ENCODE measurements at places on chromosomes 16 and 17.

- no peak for DNase-seq
These were observed 60.1 kb downstream of the SRCIN1 start for GRCh38 chr17:38545531-38546225.

DNA sequence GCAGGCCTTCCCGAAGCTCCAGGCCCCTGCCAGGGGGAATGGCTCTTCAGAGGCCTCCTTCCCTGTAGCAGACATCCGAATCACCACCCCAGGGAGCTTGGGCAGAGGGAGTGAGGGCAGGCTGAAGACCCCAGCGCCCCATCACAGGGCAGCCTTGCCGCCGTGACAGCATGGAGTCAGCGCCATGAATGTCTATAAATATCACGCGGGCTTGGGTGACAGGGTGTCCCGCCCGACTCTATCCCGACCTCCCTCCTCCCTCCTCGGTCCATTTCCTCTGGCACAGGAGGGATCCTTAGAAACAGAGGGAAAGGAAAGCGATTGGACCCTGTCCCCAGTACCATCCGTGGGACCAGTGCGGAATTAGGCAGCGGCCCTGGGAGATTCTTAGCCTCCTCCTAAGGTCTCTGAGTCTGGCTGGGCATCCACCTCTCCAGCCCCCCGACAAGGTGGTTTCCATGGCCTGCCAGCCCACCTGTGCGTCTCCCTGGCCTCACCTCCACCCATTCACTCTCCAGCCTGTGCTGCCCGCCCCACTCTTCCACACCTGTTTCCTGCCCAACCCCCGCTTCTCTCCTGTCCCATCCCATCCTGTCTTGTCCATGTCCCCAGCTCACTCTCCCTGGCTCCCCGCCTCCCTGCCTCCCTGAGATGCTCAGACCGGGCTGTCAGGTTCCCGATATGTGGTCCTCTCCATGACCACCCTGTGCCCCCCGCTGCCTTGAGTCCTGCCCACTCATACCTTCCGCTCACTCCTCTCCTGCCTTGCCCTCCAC lies 5.1 kb downstream of the ATP2A1 start:
- DNase-seq = no peak

DNA sequence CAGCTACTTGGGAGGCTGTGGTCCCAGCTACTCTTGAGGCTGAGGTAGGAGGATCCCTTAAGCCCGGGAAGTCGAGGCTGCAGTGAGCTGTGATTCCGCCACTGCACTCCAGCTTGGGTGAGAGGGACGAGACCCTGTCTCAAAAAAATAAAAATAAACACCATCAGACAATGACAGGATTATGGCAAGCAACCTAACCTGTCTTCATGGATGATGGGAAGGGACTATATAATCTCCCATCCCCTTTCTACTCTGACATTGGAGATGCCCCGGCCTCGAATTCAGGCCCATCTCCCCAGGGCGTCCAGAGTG lies 893 bp downstream of the TRIM25 start:
- DNase-seq = no peak

DNA sequence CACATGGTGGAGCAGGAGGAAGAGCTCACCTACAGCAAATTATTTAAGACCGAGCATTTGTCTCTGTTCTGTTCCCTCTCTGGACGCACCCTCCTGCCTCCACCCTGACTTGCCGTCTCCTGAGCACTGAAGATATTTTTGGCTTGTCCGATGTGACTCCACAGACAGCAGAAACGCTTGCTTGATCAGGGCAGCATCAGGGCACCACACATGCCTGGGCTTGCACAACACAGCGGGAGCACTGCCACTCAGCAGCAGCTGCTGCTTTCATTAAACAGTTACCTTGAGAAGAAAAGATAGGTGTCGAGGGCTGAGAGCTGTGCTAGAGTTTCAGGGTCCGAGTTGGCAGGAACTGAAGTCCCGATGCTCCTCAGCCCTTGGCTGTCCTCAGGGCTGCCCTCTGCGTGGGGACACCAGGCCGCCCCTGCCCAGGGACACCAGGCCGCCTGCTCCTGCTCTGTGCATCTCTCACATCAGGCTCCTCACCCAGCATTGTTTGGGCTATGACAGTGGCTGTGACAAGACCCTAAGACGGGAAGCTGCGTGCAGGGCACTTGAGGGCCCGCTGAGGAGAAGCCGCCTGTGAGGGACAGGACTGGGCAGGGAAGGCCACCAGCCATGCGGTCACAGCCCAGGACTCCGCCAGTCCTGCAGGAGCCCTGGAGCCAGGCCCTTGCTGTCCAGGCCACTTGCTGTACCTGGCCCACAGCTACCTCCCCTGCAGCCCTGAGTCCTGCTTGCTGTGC lies 21.3 kb upstream of the CDH15 start:
- DNase-seq = no peak

DNA sequence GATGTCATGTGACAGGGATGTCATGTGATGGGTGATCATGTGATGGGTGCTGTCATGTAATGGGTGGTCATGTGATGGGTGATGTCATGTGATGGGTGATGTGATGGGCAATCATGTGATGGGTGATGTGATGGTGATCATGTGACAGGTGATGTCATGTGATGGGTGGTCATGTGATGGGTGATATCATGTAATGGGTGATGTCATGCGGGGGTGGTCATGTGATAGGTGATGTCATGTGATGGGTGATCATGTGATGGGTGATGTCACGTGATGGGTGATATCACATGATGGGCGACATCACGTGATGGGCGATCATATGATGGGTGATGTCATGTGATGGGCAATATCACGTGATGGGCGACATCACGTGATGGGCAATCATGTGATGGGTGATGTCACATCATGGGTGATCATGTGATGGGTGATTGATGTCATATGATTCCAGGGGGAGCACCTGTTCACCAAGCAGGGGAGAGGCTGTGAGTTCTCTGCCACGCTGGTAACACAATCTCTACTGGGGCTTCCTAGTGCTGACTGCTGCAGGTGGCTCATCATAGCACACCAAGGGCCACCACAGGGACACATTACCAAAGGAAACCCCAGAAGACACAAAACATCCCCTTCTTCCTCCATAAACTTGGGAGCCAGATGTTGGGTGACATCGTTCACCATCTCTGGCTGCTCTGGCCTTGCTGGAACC lies 16.5 kb downstream of the CD300LB start:
- DNase-seq = no peak

- no peak for DNase-seq
These were observed 20.6 kb upstream of the RNF135 start for GRCh38 chr17:30950189-30950588.
